Activated CD4-positive, alpha-beta T cell treated with anti-CD3 and anti-CD28 coated beads, Interleukin-2, amount 50 U/mL, for 24 hours (primary cell): ENCODE measurements at places on chromosomes 5 and 9.

DNA sequence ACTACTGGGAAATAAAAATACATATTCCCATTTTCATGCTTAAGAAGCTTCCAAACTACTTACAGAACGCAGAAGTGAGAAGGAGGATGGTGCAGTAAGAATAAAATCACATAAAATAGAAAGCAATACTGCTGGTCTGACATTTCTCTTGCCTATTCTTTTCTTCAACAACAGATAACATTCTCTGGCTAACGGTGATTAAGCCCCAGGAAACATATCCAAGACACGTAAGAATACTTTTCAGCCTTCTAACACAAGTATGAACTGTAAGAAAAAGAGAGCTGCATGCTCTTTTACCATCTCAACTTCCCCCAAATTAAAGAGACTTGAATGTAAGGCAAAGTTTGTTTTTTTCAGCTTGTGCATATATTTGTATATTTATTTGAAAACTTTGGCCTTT, 156.1 kb upstream of the TARS1 start:
- DNase-seq: no peak

DNA sequence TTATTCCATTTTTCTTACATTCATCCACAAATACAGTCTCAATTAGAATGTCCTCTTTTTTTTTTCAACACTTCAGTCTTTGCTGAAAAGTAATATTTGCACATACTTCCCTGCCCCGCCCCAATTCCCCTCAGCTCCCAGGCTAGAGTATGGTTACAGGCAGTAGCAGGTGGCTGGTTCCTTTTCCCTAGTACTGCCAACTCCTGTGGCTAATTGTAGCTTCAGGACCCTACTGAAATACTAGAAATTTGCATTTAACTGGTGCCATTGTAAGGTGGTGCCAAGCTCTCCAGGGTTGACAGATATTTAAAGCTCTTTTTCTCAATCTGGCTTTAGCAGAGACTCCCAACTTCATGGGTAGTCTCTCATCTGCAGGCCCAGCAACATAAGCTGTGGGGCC, 80.3 kb downstream of the FAM81B start:
- no peak for DNase-seq

DNA sequence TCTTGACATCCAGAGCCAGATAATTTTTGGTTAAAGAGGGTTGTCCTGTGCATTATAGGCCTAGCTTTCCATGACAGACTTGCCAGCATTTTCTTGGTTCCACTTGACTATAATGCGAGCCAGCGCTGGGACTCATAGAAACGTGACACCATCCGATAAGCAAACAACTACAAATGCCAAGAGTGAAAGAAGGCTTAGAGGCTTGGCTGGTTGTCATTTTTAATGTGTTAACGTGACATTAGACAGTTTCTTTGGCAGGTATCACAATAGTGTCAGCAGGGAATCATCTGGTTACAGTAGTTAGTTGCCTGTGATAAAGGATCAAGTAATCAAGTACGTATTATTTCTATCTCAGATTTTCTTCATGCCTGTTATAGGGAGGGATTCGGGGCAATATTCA, 20.0 kb upstream of the LIFR start:
- no peak for DNase-seq

GRCh38 chr9:14560194-14560593, 133.0 kb downstream of the ZDHHC21 start:
- no peak for DNase-seq

- no peak for DNase-seq
Measured at GRCh38 chr5:144281784-144282183, 111.1 kb downstream of the KCTD16 start.

- no peak for DNase-seq
Measured at GRCh38 chr5:110916381-110917049, 155.0 kb upstream of the TSLP start.

DNA sequence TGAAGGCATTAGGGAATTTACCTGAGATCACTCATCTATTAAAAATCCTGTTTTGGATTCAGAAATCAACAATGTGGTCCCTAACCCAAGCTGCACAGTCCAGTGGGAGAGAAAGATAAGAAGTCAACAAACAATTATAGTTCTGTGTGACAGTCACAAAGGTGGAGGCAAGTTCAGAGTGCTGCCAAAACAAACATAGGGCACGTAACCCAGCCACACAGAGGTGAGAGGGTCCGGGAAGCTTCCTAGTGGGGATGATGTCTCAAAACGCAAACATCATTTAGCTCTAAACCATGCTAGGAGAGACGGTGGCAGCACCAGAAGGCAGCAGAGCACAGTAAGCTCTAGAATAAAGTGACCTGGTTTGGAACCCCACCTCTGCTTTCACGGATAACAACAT, 158.9 kb downstream of the MAPKAP1 start:
- DNase-seq: no peak

DNA sequence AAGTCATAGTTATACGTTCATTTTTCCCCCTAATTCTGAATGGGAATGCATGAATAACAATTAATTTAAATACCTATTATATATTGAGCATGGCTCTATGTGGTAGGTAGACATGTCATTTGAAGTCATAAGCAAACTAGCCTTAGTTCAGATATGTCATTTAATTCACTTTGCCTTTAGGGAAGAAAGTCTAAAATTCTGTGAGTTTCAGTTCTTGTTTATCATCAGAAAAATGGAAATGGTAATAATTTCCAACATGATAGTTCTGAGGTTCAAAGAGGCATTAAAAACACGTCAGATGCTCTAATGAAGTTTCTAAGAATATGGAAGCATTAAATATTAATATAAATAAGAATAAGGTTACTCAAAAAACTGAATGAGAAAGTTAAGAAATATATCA, 13.1 kb upstream of the ANXA1 start:
- no peak for DNase-seq

- DNase-seq: no peak
Measured at GRCh38 chr5:77225531-77225930, 15.1 kb downstream of the PDE8B start.

- DNase-seq: no peak
Measured at GRCh38 chr9:83965350-83966208, 14.4 kb downstream of the HNRNPK start.

DNA sequence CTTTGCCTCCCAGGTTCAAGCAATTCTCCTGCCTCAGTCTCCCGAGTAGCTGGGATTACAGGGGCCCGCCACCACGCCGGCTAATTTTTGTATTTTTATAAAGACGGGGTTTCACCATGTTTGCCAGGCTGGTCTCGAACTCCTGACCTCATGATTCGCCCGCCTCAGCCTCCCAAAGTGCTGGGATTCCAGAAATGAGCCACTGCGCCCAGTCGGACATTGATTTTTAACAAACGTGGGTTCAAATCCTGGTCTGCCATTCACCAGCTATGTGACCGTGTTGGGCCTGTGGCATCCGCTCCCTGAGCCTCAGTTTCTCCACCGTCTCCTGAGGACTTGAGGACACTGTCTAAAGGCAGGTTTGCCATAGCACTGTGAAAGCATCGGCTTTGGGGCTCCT, 41.8 kb upstream of the NEK6 start:
- DNase-seq: no peak

GRCh38 chr5:146967646-146968045, 89.1 kb upstream of the PPP2R2B start:
- DNase-seq: no peak

DNA sequence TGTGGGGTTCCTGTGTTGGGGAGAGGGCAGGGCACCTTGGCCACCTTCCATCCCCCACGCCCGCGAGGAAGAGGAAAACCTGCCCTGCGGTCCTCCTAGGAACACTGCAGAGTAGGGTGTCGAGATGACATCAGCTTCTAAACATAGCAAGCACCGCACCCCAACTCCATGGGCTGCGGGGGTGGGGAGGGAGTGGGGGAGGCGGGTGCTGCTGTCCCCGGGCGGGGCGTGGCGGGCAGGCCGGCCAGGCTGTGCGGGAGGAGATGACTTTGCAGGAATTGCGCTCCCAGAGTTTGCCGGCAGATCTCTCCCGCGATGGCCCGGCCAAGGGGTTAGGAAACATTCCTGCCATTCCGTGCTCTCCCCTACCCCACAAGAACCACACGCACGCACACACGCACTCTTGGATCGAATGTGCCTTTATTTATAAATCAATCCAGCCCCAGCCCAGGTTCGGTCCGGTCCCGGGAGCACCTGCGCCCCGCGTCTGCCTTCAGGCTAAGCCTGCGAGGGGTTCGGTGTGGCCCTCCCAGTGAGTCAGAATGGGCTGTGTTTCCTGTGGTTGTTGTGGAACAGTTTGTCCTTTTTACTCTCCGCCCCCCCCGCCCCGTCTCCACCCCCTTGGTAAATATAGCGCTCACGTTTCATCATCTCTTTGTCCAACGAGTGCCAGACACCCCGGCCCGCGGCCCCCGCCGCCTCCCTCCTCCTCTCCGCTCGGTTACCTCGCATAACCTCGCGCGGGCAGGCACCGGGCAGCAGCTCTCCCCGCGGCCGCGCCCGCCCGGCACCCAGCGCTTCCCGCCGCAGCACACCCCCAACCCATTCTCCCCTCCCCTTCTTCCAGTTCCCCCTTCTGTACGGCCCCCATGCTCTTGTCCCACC, 5.3 kb upstream of the KLF9 start:
- peak; percentile 84 for DNase-seq

DNA sequence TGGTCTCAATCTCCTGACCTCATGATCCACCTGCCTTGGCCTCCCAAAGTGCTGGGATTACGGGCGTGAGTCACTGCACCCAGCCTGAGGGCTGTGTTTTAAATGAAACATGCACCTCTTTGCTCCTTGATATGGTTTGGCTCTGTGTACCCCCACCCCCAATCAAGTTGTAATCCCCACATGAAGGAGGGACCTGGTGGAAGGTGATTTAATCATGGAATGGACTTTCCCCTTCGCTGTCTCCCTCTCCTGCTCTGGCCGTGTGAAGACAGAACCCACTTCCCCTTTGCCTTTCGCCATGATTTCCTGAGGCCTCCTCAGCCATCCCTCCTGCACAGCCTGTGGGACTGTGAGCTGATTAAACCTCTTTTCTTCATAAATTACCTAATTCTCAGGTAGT, 12.5 kb upstream of the NOTCH1 start:
- no peak for DNase-seq

- no peak for DNase-seq
Measured at GRCh38 chr5:170310256-170310926, 12.8 kb upstream of the LCP2 start.

- DNase-seq: no peak
Measured at GRCh38 chr5:127064253-127064840, 9.0 kb downstream of the C5orf63 start.

- DNase-seq: no peak
Measured at GRCh38 chr9:119004618-119004990, 364.6 kb downstream of the BRINP1 start.

DNA sequence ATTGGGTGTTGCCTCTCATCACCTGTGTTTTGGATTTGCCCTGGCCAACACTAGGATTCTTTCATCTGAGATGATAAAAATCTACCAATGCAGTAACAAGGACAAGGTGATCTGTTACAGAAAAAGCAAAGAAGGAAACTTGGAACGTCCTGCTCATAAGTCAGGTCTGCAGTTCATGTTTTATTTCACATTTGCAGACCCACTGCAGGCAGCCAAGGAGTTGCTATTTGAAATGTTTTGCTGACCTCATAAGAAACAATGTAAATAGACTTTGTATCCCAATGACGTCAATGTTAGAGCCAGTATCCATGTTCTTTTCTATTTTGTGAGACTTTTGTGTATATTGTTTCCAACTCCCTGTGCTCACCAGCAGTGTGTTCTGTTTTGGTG, 312.9 kb downstream of the DEPDC1B start:
- no peak for DNase-seq

DNA sequence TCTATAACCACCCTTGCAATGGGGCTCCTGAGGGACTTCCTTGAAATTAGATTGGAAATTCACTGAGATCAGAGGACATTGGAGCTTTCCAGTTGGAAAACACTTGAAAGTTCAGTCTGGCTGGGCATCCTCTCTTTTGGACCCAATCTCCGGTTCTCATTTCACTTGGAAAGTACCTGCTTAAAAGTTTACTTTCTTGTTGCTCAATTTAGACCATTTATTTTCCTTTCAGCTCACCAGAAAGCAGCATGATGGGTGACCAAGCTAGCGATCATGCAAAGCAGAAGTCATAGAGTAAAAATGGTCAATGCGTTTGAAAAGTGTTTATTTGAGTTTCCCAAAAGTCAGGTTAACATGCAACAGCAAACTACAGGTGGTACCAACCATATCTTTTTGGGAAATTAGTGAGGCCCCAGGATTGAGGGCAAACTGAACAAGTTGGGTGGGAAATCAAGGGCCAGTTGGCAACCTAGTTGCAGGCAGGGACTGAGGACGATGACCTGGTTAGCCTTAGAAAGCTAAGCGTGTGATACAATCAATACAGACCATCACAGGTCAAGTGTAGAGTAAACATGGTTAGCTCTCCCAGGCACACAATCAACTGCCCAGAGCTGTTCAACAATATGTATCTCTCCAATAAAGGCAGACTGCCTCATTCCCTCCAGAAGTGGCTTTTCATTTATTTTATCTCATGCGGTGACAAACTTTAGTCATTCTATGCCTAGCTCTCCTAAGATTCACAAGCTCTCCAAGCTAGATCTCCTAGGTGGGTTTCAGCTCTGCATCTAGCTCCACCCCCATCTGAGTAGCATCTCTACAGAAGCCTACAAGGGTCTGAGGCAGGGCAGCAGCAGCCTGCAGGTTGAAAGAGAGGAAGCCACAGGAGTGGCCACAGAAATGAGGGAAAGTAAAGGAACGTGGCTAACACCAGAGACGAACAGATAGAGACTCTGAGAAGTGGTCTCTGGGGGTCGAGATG, 136.9 kb downstream of the UGCG start:
- DNase-seq: no peak

DNA sequence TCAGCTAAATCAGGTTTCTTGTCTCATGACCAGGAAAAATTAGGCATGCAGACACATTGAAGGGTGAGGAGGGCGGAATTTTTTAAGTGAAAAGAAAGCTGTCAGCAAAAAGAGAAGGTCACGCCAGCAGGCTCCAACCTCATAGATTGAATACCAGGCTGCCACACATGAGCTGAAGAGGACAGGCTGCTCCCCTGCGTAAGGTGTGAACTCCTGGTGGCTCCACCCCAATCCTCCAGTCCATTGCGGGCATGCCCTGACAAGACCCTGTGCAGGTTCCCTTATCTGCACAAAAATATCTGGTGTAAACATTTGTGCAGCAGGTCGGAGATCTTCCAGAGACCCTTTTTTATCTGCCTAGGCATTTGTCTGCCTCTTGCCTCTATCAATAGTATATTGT, 22.9 kb upstream of the TEX10 start:
- DNase-seq: no peak

- no peak for DNase-seq
Measured at GRCh38 chr5:170360709-170361108, 28.5 kb downstream of the KCNMB1 start.

- no peak for DNase-seq
Measured at GRCh38 chr5:87650284-87650683, 237.6 kb upstream of the CCNH start.

- DNase-seq: no peak
Measured at GRCh38 chr5:172870715-172871461, 36.8 kb downstream of the ERGIC1 start.

GRCh38 chr9:93595461-93595860, 19.1 kb downstream of the PHF2 start:
- no peak for DNase-seq

GRCh38 chr9:131963072-131964030, 116.3 kb downstream of the MED27 start:
- DNase-seq: no peak
